Activated T-helper 2 cell treated with anti-CD3 and anti-CD28 coated beads, Interferon-gamma antibody, Interleukin-2, Interleukin-4, amounts not matched to agents 10 μg/mL and 5 μg/mL and 100 μg/mL, durations not matched to agents 14 hours and 24 hours and 36 hours (primary cell): ENCODE measurements at places on chromosomes 7 and 10. TPM values are rescaled to one million over a fixed set of nuclear protein-coding genes. Genes with fewer than 3 reads are reported as not detected.

AKR1C8 gene
- total RNA-seq, result not detected in 2 replicates

DNA sequence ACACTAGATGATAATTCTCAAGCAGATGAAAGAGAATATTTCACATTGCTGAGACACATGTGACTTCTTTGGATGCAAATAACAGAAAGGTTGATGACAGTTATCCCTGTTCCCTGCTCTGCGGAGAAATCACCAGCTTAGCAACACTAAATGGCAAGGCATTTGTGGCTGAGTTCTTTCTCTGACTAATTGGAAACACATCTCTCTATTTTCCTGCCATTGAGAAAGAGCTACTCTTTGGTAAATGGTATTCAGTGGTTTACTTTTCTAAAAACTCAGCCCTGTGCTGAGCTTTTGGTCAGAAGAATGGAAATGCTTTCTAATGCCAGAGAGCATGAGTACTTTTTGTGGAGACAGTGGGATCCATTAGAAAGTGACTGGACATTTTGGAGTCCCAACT, 771.4 kb downstream of the LRMDA start:
- DNase-seq, result no peak

- no peak for DNase-seq
Observed at GRCh38 chr7:111255576-111255975, 164.6 kb downstream of the LRRN3 start.

DNA sequence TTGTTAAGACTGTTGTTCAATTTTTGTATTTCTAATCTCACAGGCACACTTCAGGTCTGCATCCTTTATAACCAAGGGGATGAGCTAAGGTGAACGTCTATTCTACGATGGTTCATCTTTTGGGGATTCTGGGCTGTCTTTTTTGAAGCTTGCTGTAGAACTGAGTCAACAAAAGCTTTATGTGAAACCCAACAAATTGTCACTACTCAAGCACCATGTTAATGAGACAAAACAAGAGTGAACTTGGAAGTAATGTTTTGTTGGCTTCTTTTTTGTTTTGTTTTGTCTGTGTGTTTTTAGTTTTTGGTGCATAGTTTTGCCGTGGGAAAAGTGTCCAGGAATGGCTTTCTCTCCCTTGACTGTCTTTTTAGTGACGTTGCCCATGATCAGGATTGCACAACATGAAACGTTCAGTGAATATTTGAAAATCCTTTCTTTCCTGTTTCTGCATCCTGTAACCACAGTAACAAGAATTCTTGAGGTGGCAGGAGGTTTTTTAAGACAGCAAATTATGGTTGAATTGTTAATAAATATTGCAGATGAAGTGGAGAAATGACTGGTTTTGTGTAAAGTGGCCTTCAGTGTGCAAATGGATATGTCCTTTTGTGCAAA, 65.6 kb downstream of the WIPF3 start:
- no peak for DNase-seq

- no peak for DNase-seq
Observed at GRCh38 chr7:1368184-1368681, 91.0 kb downstream of the MICALL2 start.

TDRD1 gene
- total RNA-seq, result 0.11 and 0.30 TPM in 2 replicates

GRCh38 chr7:12653518-12653917, 33.9 kb upstream of the ARL4A start:
- no peak for DNase-seq

DNA sequence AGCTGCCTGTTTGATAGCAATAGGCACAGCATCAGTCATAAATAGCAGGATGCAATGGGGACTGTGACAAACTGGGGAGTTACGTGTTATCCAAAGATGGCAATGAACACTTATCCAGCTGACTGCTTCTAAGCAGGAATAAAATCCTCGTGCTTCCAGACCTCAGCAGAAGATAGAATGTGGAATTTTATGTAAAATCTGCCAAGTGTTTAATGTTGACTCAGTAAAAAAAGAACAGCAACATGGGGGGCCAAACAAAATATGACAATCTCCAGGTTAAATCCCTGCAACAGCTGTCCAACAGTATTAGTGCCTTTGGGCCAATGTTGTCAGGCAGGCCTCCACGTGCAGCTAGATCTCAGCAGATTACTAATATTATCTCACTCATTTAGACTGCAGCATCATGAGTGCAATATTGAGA, 127.3 kb downstream of the SEMA3C start:
- DNase-seq, result no peak

WDR11 gene
- 54.8 and 55.2 TPM in 2 replicates for total RNA-seq

WASHC2C gene
- 25.0 and 26.8 TPM in 2 replicates for total RNA-seq

DNA sequence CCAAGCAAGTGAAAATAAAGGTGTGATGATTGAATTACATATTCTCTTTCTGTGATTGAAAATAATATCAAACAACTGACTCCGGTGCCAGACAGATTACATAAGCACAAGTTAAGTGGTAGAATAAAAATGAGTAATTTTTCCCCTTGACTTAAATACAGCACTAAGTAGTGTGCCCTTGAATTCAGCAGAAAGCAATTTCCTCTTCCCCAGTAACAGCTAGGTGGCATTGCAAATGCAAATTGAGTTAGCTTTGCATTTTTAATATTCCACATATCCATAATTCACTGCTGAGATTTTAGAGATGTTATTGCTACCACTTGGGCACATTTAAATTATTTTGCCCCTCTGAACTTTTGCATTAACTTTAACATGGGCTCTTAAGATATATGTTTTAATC, 89.8 kb upstream of the NPVF start:
- DNase-seq, result no peak

CRYGN gene
- total RNA-seq, result not detected in 2 replicates

- DNase-seq, result no peak
Observed at GRCh38 chr10:120375666-120376065, 81.4 kb upstream of the PLPP4 start.

DNA sequence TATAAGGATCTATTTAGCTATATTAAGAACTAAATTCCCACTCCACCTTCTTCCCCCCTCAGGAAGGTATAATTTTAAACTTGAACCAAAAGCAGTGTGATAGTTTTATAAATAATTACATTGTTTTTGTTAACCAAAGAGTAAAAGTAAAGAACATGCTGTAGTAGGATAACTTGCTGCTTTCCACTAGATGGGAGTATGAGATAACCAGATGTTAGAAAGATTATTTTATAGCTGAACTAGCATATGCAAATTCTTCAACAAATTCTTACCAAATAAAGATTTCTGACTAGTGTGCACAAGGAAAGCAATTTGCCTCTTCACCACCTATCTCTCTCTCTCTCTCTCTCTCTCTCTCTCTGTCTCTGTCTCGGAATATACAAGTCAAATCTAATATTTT, 31.8 kb downstream of the TES start:
- DNase-seq, result no peak

DNA sequence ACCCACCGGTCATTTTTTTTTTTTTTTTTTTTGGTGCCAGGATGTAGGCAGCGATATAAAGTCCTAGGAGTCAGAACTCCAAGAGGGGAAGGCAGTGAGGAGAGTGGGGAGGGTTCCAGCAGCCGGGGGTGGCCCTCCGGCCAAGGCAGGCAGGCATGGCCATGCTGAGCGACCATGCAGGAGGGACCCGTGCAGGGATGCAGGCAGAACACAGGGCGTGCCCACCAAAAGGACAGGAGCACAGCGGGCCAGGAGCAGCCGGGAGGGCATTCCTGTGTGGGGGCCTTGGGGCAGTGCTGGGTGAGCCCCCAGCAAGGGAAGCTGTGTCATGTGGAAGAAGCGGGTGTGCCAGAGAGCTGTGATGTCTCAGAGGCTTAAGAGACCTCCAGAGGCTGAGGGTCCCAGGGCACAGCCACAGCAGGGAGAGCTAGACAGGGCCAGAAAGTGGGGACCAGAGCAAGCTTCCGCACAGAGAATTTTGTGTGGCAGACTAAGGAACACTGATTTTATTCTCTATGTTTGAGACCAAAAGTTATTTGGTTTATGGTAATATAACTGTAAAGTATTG, 5.7 kb downstream of the ZFAND2A start:
- DNase-seq, result no peak

DNA sequence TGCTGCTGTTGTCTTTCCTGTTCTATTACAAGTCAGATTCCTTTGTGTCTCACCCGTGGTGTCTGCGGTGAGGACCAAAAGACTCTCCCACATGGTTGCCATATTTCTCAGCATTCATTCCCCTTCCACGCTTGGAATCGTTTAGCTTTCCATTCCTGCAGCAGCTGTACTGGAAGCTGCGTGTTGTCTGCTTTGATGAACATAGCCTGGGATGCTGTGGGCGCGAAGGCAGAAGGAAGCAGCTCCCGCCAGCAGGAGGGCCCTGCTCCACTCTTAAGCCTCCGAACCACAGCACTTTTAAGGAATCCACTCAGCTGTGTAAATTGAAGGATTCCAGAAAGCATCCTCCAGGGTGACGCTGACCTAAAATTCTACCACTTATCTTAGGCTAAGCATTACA, 303.6 kb upstream of the PITRM1 start:
- no peak for DNase-seq

DNA sequence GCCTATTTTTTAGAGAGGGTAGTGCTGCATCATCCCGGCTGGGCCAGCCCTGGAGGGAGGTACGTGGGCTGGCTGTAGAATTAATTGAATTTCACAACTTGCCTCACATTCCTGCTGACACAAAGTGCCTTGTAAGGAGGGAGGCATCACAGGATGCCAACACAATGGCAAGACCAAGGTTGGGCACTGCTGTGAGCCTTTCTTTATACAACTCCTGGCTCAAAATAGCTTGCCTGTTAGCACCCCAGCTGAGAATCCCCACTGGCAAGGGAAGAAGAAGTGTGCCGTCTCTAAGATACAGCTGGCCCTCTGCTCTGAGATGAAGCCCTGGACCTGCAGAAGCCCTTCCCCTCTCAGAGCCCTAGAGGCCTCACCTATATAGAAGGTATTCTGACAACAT, 873.9 kb downstream of the GRID1 start:
- DNase-seq, result no peak

DNA sequence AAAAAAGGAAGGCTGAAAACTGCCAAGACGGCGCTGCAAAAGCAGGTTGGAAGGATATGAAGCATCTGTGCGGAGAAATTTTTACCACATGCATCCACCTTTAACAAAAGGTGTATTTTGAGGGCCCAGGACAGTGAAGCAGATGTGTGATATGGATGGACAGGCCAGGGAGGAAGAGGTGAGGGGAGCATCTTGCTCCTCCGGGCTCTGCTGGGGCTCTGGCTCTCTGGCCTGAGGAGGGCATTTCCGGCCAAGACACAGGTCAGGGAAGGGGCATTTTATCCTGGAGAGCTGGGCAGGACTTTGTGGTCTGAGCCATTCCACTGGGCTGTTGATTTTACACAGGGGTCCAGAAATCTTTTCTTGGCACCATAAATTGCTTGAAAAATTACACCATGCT, 175.1 kb downstream of the ZMYND11 start:
- DNase-seq, result no peak

NAT16 gene
- not detected in 2 replicates for total RNA-seq

DNA sequence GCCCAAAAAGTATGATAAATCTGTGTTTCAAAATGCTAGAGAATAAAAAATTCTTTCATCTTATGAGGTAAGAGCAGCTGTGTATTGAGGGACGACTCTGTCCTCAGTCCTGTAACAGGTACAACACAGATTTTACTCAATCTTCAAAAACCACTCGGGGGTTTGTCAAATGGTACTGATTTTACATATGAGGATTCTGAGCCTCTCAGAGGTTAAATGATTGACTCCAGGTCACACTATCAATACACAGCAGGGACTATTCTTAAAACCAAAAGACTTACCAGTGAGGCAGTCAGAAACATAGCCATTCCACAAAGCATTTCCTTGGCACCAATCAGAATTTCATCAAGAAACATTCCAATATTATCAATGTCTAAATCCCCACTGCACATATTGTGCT, 95.5 kb downstream of the SGMS1 start:
- no peak for DNase-seq

DNA sequence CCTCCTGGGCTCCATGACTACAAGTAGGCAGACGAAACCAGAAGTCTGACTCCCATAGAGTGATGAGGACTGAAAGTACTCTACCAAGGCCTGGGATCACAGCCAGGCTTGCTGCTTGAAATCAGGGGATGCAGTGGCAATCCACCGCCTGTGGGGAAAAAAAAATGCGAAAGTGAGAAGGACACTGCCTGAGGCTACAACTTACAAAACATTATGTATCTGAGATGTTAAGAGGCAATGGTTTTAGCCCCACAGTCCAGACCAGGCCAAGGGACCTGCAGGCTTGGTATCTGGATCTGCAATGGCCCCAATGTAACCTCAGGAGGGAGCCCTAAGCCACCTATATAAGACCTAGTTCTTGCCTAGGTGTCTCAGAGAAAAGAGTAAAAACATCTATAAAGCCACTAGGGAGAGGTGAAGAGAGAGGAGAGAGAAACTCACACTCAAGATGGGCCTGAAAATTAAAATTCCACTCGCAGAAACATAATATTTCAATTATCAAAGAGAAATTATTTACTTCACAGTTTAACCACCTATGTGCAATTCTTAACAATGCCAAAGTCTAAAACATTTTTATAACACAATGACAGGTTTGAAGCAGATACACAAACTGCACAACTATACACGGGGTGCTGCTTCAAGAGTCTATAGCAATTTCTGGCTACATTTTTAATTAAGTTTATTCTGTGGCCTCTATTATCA, 13.9 kb downstream of the DNAJC1 start:
- DNase-seq, result no peak

DNA sequence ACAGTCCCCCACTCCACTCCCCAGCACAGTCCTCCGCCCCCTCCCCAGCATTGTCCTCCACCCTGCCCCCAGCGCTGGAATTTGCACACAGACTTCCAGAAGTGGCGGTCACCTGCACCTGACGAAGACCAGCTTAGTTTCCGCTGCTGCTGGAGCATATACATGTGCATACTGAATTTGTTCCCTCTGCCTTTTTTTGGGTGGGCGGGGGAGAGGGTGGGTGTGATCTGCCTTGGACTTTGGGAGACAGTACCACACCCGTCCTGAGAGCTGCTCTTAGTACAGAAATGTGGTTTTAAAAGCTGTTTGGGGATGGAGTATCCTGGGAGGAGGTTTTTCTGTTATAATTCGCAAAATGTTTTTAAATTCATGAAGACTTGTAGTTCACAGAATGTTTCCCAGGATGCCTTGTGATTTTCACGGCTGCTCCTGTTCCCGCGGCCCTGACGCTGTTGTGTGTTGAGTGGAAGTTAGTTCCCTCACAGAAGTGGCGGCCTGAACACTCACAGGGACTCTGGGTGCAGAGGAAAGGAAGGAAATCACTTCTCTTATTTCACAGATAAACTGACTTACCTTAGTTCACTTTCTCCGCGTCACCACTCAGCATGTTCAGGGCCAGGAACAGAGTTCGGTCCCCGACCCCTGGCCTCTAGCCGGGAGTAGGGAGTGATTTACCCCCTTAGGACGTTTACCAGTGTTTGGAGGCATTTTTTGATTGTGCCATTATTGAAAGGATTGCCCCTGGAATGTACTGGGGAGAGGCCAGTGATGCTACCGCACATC, 18.6 kb downstream of the PFKP start:
- no peak for DNase-seq

LRRC17 gene
- total RNA-seq, result 0.18 TPM in 1 of 2 replicates, not detected in the other

- DNase-seq, result no peak
Observed at GRCh38 chr10:46516660-46517416, 39.6 kb downstream of the GPRIN2 start.
